ENCODE measurements at places on chromosomes 6 and 20. TPM values are rescaled to one million over a fixed set of nuclear protein-coding genes. Genes with fewer than 3 reads are reported as not detected.

SNAP91 gene
- not detected for total RNA-seq

LATS1 gene
- 43.3 TPM for total RNA-seq

COMMD7 gene
- 37.0 TPM for total RNA-seq

BPIFB1 gene
- total RNA-seq, result not detected

SNAI1 gene
- 0.95 TPM for total RNA-seq

PI16 gene
- total RNA-seq, result 27.6 TPM

ALDH8A1 gene
- total RNA-seq, result 3.6 TPM

DOK5 gene
- total RNA-seq, result not detected

NINL gene
- 2.7 TPM for total RNA-seq

STMN3 gene
- 107 TPM for total RNA-seq

ADGRG6 gene
- 0.51 TPM for total RNA-seq

ULBP2 gene
- total RNA-seq, result 3.9 TPM
